ENCODE measurements at places on chromosomes 3 and 15. TPM values are rescaled to one million over a fixed set of nuclear protein-coding genes. Genes with fewer than 3 reads are reported as not detected.

DNA sequence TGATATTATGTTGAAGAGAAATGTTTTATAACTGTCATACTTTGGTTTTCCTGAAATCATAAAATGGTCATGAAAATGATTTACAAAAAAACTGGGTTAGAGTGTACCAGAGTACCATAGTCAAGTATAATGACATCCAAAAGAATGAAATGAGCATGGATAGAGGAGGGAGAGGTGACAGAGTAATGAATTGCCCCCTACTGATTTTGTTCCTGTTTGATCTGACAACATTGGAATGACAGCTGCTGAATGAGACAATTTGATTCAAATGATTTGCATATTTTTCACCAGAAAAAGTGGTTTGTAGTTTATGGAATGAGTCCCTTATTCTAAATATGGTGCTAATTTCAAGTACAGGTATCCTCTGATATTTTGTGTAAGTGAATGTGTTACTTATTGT lies 271.7 kb downstream of the CNTN4 start:
- DNase-seq = no peak
- H3K27me3 ChIP-seq = no peaks in the 10 kb centered on the region
- H3K36me3 ChIP-seq = no peaks in the 10 kb centered on the region
- H3K4me3 ChIP-seq = no peak overlapping the region
- H3K4me1 ChIP-seq = no peaks in the 10 kb centered on the region

GRCh38 chr3:15409239-15409638 lies 18.1 kb downstream of the METTL6 start:
- no peaks in the 10 kb centered on the region for H3K27me3 ChIP-seq
- H3K4me1 ChIP-seq = no peaks in the 10 kb centered on the region
- H3K4me3 ChIP-seq = no peak overlapping the region

Gene MUSTN1
- total RNA-seq = 18.6 TPM

- no peaks in the 10 kb centered on the region for H3K36me3 ChIP-seq
- no peak for DNase-seq
- no peaks in the 10 kb centered on the region for H3K27me3 ChIP-seq
- no peak overlapping the region for H3K27ac ChIP-seq
- no peaks in the 10 kb centered on the region for H3K4me1 ChIP-seq
Observed at GRCh38 chr3:33318710-33319380, 41.6 kb downstream of the FBXL2 start.

Measured in kidney (tissue), 22 donors.